ENCODE measurements at places on chromosomes 2 and 18.

DNA sequence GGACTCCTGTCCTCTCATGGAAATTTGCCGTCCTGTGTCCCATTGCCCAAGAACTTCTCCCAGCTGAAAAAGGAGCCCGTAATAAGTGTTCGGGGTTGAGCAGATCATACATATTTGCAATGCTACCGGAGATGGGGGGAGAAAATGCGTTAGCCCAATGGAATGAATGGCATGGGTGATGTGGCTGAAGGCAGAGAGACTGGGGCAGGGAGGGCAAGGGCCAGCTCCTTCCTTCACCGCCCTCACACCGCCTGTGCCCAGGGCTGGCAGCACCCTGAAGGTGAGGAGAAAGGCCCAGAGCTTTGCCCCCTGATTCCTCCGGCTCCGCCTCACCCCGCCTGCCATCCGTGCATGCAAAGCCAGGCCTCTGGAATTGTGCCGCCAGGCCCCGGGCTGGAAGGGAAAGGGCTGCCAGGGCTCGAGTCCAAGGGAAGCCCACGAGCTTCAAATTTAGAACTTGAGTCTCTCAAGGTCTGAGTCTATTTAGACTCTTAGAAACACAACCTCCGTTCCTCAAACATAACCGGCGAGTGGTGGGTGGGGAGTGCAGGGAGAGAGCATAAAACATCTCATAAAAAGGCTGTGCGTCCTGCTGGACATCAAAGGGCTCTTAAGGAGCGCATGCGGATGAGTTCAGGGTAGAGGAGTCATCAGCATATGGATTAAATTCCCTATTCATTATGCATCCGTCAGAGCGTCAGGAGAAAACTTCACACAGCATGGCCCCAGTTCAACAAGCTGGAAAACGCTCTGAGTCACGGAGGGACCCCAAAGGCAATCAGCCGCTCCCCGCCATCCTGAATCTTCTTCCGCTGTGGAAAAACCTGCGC is 121.7 kb upstream of the GLI2 start:
- no peak for DNase-seq

- no peak for DNase-seq
These were observed 31.0 kb upstream of the PTH2R start for GRCh38 chr2:208375491-208376068.

DNA sequence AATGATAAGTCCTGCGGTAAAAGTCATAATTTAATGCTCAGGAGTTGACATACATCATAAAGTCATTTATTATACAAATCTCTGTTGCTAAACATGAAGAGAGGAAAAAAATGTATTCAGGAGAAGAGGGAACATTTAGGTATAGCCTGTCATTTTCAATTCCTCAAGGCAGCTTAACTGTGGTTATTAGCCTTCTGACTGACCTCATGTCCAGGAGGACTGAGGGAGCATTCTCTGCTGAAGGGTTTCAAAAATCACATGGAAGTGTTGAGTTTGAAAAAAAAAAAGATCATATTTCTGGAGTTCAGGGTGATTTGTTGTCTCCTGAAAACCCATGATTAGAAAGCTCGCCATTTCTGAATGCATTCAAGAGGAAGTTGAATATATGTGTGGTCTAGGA is 1371.1 kb upstream of the LRRTM1 start:
- no peak for DNase-seq

DNA sequence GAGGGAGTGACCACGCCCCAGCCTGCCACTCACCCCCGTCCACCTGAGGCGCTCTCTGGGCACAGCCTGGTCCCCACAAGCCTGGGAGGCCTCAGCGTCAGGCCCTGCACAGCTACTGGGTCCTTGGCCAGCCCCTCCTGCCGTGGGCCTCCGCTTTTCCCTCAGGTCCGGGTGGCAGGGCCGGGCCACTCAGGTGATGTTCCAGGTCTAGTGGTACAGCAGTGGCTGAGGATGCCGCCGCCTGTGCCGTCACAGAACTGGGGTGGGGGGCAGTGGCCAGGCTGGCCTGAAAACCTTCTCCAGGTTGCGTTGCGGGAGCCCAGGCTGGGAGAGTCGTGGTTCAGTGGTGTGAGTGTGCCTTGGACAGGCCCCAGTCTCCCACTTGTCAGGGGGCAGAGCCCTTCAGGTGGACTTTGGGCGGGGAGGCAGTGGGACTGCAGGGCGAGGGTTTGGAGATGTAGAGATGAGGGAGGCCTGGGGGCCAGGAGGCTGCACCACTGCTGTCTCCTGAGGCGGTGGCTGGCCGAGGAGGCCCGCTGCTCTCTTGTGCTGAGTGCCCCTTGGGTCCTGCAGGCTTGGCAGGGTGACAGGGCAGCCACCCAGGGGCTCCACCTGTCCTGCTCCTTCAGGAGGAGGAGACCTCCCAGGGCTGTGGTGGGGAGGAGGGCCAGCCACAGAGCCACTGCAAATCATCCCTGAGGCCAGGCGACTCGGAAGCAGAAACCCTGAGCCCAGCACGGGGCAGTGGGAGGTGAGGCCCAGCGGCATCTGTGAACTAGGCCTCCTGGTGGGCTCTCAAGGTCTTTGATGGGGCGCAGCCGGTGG is 7.6 kb downstream of the GPC1 start:
- no peak for DNase-seq

GRCh38 chr2:85008252-85008651 is 37.3 kb downstream of the KCMF1 start:
- DNase-seq, result no peak

DNA sequence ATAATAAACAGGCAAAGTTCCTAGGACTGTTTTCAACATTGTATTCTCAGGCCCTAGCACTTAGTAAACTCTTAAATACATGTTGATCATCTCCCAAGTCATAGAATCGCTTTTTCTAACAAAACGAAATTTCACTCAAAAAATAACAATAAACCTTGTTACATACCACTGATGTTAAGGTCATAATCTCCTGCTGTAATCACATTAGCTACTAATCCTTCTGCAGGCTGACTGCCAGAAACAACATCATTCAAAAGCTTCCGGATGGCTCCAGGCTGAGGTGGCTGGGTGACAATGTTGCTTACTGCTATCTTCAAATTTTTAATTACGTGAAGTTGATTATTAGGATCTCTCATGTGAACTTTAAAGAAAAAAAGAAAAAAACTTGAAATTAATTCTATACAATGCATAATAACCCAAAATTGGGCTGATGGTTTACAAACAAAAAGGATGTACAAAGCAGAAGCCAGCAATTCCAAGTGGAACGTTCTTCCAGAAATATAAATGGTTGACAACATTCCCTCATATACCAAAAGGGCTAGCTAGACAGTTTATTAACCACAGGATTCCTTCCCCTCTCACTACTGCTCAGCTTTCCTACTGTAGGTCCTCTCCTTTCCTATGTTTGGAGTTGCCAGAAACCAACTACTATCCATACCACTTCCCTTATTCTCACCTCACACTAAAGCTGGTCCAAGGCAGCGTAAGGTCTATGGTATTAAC is 11.6 kb downstream of the TRAPPC8 start:
- no peak for DNase-seq

- DNase-seq, result no peak
These were observed 780.4 kb upstream of the NRXN1 start for GRCh38 chr2:51812138-51812866.

DNA sequence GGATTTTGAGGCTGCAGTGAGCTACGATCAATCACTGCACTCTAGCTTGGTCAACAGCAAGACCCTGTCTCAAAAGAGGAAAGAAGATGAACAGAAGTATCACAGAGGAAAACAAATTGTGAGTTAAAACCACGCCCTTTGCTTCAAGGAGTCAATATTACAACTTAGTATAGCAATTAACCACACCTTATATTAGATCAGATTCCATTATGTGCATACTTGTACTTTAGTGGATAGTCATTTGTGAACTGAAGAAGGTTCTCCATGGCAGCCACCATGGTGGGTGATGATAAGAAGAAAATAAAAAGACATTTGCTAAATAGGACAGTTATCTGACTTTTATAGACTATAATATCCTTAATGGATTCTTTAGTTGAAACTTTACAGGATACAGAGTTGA is 72.3 kb upstream of the EFEMP1 start:
- DNase-seq, result no peak

GRCh38 chr18:54878159-54878622 is 49.9 kb downstream of the RAB27B start:
- no peak for DNase-seq

GRCh38 chr18:30915336-30915988 is 127.1 kb downstream of the DSC3 start:
- DNase-seq, result no peak

- no peak for DNase-seq
These were observed 5.5 kb downstream of the CTDSP1 start for GRCh38 chr2:218405086-218405745.

GRCh38 chr18:48953104-48953706 is 2.4 kb upstream of the SMAD7 start:
- DNase-seq, result no peak

- DNase-seq, result no peak
These were observed 104.9 kb upstream of the LYPD6 start for GRCh38 chr2:149225446-149225845.

DNA sequence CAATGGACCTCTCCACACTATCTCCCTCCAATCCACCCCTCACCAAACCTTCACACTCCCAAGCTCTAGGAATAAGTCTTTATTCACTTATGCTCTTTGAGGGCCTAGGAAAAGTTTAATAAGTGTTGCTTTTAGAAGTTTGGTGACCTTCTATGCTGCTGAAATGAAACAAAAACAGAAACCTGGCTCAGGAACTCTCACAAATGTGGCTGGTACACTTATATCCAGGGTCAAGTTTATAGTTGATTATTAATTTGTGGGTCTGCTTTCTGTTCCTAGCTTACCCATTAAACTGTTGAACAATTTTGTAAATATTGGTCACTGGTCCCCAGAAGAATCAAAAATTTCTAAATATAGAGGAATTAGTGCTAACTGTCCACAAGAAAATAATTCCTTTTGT is 14.2 kb upstream of the ANKRD44 start:
- no peak for DNase-seq

DNA sequence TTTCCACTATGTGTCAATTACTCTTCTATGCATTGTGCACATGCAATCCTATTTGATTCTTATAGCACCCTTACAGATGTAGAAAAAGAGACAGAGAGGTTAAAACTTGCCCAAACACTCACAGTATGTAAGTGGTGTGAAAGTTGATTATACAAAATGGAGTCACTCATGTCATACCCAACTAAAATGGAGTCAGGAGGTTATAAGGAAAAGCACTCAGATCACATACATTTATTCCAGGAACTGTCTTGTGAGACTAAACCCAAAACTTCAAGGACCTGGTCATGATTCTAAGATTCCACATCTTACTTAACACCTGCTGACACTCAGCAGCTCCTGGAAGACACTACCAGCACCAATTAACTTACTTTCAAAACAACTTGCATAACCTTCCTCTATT is 802.6 kb downstream of the MBD2 start:
- no peak for DNase-seq

- DNase-seq, result no peak
These were observed 6.4 kb downstream of the CELF4 start for GRCh38 chr18:37559194-37559593.

DNA sequence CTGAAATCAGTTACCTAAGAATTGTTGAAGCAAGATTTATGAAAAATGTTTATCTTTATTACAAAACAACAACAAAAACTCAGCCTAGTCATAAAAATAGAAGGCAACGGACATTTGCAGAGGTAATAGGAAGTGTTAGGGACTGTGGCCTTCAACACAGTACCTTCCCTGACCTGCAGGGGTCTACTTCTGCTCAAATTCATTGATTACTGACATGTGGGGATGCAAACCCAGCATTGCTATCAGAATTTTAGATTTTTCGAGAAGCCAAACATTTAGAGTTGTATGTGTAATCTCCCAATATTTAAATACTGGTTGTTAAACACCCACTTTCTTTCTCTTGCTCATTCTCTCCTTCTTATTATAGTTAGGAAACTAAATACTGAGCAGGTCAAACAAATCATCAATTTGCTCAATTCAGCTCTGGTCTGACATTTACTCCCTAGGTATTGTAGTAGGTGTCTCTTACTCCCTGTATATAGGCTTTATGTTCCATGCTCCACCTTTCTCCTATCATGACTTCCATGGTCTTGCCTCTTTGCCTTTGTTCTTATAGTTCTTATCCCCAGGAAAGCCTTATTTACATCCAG is 198.5 kb downstream of the UBE2E3 start:
- peak; percentile 43 for DNase-seq

GRCh38 chr2:202778217-202778616 is 93.3 kb downstream of the ICA1L start:
- DNase-seq, result no peak

DNA sequence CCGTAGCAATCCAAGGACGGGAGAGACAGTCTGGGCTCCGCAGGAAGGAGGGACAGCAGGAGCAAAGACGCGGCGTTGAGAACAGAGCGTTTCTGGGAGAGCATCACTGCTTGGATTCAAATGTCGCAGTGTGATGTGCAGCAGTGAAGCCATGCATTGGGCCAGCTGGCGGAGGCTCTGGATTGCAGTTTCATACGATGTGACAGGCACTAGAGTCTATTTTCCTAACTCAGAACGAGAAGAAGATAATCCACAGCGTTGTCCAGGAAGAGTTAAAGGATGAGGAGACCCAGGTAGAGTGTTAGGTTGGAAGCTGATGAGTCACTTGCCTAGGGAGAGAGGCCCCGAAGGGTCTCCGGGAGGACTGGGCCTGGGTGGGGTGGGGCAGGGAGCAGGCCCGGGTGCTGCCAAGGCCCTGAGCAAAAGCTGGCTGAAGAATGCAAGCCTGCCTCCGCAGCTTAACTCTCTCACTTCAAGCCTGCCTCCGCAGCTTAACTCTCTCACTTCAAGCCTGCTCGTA is 17.7 kb upstream of the SEMA4C start:
- no peak for DNase-seq

DNA sequence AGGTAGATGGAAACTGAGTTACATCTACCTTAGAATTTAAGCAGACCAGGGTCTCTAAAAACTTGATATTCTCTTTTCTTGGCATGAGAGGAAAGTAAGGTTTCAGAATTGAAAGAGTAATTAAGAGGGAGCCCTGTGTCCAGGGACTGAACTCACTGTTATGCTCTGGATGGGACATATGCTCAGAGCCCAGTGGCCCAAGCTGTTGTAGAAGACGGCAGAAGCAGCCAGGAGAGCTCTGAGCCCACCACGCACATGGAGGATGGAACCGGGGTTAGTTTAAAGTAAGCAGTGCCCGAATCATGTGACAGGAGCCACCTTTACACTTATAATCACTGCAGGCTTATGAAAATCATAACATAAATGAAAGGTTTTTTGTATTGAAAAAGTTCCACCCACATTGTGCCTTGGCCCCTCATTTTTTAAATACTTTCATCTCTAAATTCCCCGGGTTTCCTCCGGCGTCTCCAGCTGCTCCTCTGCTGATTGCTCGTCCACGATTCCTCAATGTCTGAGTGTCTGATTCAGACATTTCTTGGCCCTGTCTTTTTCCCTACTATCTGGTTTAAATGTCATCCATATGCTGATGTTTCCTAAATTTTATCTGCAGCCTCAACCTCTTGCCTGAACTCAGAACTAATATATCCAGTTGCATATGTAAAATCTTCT is 36.1 kb upstream of the SPTBN1 start:
- DNase-seq, result no peak

GRCh38 chr2:136236019-136236418 is 118.1 kb upstream of the CXCR4 start:
- DNase-seq, result no peak

GRCh38 chr2:2892892-2893291 is 484.7 kb downstream of the EIPR1 start:
- DNase-seq, result no peak

Measured in activated naive CD4-positive, alpha-beta T cell treated with Interleukin-2 at 50 U/mL for 16 hours (primary cell).